ENCODE measurements at places on chromosomes 4 and X.

DNA sequence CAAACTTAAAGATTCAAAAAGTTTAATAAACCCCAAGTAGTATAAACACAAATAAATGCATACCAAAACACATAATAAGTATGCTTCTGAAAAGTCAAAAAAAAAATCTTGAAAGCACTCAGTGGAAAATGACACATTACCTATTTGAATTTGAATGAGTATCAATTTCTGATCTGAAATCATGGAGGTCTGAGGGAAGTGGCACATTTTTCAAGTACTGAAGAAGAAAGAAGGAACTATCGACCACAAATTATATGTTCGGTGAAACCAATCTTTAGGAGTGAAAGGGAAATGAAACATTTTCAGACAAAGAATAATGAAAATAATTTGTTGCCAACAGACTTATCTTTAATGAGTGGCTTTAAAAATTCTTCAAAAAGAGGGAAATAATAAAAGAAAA lies 12.1 kb upstream of the F9 start:
- DNase-seq, result no peak

DNA sequence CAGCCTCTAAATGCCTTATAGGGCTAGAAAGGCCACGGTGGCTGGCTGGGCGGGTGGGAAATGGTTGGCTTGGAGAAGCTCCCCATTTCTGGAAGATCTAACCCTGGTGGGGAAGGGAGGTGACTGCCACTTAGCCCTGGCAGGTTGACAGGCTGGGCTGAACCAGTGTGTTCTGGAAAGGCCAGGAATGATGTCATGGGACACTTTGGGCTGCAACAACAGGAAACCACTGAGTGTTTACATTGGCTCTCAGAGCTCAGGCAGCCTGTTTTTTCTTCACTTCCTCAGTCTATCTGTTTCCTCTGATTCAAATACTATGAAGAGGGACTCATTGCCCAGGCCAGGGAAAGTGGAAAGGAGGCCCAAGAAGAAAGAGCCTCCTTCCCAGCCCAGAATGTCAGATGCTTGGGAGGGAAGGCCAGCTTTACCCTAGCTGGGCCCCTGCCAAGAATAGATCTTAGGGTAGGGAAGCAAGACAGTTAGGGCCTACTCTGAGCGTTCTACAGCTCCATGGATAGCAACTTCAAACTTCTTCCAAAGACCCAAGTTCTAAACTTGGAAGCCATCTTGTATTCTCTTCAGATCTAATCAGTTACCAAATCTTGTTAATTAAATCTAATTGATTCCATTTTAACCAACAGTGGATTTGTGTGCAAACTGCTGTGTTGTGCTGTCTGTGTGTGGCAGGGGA lies 65.8 kb upstream of the MSN start:
- DNase-seq, result no peak

GRCh38 chr4:181078196-181078595 lies 1165.0 kb upstream of the TENM3 start:
- peak; percentile 36 for DNase-seq

DNA sequence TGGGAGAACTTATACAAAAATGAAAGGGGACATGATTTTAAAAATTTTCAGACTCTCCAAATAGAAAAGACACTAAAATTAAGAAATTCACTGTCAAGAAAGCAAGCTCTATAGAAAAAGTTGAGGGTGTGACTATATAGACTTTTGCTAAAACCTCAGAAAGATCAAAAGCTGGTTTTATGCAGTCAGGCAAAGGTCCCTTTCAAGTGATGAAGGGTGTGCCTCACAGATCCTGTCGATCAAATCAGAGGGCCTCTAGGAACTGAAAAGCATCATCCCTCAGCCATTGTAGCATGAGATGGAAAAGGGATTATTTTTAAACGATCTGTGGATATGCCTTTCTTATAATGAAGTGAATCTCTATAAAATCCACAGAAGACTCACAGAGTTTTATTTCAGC lies 116.5 kb downstream of the FAM13A start:
- no peak for DNase-seq

DNA sequence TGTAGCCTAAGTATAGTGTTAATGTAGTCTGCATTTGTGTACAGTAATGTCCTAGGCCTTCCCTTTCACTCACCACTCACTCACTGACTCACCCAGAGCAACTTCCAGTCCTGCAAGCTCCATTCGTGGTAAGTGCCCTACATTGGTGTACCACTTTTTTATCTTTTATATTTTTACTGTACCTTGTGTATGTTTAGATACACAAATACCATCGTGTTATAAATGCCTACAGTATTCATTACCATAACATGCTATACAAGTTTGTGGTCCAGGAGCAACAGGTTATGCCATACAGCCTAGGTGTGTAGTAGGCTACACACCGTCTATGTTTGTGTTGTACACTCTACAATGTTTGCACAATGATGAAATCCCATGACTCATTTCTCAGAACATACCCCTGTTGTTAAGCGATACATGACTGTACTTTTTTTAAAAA lies 15.4 kb downstream of the TSPAN5 start:
- DNase-seq, result peak; percentile 14

GRCh38 chr4:101306225-101306624 lies 41.1 kb downstream of the PPP3CA start:
- peak; percentile 65 for DNase-seq

GRCh38 chrX:465418-466215 lies 78.9 kb upstream of the PPP2R3B start:
- no peak for DNase-seq

DNA sequence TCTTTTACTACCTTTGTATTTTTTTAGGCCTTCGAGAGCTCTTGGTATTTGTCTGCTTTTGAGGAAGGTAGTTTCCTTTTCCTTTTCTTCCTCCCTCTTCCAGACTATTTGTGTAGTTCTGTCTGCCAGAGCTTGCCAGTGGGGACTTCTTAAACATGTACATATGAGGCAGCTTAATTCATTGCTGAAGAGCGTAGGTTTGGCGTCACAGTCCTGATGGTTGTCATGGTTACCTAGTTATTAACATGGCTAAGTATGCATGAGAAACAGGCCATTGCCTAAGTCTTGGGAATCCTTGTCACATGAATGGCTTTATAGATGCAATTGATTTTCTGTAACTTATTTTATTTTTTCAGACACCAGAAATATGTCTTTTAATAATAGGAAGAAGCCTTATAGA lies 48.5 kb upstream of the ARMCX2 start:
- peak; percentile 0 for DNase-seq

DNA sequence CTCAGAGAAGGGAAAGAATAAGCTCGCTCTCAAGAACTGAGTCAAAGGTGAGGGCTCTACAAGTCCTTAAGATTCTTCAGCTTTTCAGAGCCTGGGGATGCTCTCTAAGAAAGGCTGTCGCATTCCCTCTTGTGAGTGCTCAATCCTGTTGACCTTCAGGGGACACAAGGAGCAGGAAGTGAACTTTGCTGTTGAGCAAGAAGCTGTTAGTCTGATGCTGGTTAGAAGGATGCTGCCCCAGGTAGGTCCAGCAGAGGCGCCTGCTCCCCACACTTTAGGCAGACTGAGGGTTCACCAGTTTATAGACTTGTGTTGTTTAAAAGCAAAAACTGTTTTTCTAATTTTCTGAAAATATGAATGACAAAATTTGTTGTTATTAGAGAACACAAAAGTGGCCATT lies 125.4 kb upstream of the SPOCK3 start:
- no peak for DNase-seq

DNA sequence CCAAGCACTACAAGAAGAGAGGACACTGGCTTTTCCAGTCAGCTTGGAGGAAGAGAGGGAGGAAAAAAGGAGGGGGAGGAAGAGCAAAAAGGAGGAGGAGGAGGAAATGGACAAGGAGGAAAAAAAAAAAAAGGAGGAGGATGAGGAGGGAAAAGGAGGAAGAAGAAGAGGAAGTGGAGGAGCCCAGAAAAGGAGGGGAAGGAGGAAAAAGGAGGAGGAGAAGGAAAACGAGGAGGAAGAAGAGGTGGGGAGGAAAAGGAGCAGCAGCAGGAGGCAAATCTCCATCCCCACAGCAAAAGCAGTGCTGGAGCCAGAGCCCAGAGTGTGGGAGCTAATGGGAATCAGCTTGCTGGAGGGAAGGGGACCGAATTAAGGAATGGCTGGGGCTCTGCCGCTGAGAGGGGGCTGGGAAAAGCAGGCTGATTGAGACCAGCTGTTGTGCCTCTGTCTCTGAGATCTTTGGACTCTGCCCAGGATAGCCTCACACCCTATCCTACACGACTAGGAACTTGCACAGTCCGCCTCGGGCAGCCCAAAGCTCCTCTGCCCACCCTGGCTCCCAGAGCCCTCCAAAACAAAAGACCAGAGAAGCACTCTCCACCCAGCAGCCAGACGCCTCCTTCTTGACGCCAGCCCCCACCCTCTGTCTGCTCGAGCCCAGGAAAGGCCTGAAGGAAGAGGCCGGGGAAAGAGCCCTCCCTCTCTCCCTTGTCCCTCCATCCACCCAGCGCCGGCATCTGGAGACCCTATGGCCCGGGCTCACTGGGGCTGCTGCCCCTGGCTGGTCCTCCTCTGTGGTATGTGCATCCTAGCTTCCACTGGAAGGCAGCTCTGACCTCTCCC lies at the start of gene XPNPEP2:
Gene XPNPEP2, plus strand, starts transcription at position 514 of the 843 bp plus-strand sequence. Its CDS starts 235 bp downstream, at position 749.
- DNase-seq, result no peak

GRCh38 chr4:54225598-54226403 lies 3.3 kb upstream of the PDGFRA start:
- DNase-seq, result no peak

- no peak for DNase-seq
These were observed 47.3 kb upstream of the STK26 start for GRCh38 chrX:131975851-131976250.
